ENCODE measurements at places on chromosomes 3 and 15.

GRCh38 chr3:97021778-97022177, 207.4 kb downstream of the EPHA6 start:
- DNase-seq, result no peak

- no peak for DNase-seq
Observed at GRCh38 chr15:41942886-41943285, 29.5 kb downstream of the EHD4 start.

- no peak for DNase-seq
Observed at GRCh38 chr15:95839367-95839782, 491.1 kb upstream of the NR2F2 start.

- DNase-seq, result no peak
Observed at GRCh38 chr3:184635126-184635525, 73.5 kb downstream of the EPHB3 start.

DNA sequence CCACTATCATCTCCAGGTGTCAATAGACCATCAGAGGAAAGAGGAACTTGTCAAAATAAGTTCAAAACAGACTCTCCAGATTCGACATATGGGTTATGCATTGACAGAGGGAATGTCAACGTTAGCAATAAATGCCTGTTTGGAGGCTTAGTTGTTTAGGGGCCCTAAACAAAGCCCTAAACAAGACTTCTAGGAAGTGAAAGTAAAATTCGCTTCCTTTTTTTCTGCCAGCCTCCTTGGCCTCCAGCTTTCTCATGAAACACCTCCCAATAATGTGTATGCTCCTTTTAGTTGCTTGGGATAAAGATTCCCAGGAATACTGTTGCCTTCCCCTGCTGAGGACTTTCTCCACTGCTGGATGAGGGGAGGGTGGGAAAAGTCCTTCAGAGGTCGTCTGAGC, 70.9 kb upstream of the ARNT2 start:
- no peak for DNase-seq

DNA sequence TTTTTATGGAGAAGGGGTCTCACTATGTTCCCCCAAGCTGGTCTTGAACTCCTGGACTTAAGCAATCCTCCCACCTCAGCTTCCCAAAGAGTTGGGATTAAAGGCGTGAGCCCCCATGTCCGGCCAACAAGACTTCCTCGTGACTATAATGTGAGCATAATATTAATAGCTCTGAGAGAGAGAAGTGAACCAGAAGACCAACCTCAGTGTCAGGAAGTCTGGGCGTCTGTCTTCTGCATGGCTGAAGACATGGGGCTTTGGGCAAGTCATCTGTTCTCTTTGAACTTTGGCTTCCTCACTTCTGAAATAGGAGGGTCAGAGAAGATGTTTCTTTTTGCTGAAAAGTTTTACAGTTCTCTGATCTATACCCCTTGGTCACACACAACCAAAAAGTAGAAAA, 92.1 kb downstream of the SLC49A4 start:
- DNase-seq, result no peak

GRCh38 chr15:88015228-88015860, 241.2 kb downstream of the NTRK3 start:
- DNase-seq, result no peak

- no peak for DNase-seq
Observed at GRCh38 chr3:141795741-141796080, 32.5 kb downstream of the GRK7 start.

DNA sequence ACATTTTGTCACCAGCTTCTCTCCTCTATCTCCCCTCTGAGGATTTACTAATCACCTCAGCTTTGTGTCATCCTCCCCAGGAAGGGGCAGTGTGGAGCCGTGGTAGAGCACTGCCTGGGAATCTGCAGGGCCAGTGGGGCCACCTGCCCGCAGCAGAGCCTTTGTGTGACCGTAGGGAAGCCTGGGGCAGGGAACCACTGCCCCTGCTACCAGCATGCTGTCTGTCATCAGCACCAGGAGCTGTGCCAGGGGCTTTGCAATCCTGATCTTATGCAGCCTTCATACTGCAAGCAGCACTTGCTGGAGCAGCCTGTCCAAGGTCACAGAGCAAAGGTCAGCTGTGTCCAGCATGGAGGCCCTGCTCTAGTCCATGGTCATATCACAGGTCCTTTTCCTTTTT, 170.2 kb upstream of the IL12A start:
- no peak for DNase-seq

- DNase-seq, result no peak
Observed at GRCh38 chr3:45489730-45490309, 101.4 kb downstream of the LARS2 start.

GRCh38 chr3:95134693-95135413, 1072.0 kb downstream of the NSUN3 start:
- DNase-seq, result no peak

DNA sequence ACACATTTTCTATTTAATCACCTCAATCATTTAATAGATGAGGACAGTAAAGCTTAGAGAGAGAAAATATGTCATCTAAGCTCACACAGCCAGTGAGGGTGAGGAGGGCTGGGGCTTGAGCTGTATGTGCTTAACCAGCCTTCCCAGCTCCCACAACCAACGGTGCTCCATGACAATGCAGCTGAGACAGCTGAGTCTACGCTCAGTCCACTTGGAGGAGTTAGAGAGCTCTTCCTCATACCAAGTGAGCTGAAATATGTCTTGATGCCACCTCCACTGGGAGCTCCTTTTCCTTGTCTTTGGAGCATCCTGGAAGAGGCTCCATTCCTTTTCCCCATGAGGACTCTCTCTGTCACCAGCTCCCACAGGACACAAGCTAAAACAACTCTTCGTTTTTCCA, 9.3 kb downstream of the HOMER2 start:
- DNase-seq, result no peak

- no peak for DNase-seq
Observed at GRCh38 chr3:110101361-110101760, 764.0 kb upstream of the DPPA4 start.

DNA sequence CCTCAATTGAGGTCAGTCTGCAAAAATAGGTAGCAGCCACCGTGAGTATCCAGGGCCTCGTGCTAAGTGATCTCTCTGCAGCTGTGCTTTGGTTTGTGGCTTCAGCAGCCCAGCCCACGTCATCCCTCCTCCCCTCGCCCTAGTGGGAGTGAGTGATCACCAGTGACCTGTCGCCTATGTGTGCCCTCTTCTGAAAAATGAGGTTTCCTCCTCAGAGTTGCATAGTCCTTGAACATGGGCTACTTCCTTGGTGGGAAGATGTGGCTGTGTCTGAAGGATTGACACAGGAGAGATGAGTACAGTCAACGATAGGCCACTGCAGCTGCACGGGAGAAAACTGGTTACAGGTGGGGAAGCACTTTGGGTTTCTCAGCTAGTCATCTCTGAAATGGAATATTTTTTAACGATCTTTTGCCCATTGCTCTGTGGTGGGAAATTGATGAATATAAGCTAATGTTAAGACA, 144.8 kb upstream of the BHLHE40 start:
- DNase-seq, result no peak

GRCh38 chr3:139935866-139936817, 1.2 kb downstream of the CLSTN2 start:
- DNase-seq, result no peak

- DNase-seq, result no peak
Observed at GRCh38 chr3:137972396-137972795, 37.6 kb upstream of the CLDN18 start.

- DNase-seq, result no peak
Observed at GRCh38 chr3:33644582-33644981, 73.5 kb downstream of the CLASP2 start.

DNA sequence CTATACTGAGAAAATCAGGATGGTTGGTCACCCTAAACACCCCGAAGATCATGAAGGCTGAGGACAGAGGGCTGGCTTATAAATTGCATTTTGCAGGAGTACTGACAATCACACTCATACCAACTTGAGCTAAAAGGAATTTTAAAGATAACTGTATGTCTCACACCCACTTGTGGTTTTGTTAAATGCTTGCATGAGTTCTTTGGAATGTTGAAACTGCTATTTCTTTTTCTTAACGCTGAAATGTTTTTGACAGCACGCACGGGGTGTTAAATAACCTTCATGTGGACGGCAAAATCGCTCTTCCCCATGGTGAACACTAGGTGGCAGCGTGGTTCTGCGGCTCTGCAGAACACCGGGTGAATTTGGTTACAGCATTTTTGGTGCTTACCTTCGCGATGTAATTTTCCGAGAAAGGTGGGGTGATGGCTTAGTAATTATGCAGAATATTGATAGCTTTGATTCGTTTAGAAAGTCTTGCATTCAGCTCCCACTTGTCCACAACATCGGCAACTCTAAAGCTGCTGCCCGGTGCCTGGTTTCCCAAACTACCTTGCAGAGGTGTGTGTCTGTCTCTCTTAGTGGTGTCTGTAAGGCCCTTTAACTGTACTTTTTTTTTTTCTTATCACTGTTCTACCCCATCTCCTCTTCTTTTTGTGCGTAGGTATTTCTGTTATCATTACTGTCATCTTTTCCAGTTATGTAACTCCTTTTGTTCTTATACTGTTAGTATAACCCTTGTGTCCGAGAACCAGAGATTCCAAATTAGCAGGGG, 51.7 kb downstream of the ARNT2 start:
- peak; percentile 84 for DNase-seq

DNA sequence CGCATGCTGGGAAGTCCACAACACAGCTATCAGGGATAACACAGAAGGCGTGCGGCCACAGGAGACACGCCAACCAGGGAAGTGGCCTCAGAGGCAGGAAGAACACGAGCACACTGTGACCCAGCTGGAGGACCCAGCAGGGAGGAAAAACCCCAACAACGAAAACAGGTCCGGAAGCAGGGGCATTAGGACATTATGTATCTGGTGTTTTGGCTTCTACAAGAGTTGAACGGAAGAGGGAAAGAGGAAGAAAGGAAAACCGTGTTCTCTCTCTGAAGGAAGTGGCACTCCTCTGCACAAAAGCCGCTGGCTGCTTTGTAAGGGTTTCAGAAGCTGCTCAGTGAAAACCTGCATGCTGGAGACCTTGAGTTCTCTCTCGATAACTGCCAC, 61.8 kb downstream of the HACD2 start:
- DNase-seq, result no peak

DNA sequence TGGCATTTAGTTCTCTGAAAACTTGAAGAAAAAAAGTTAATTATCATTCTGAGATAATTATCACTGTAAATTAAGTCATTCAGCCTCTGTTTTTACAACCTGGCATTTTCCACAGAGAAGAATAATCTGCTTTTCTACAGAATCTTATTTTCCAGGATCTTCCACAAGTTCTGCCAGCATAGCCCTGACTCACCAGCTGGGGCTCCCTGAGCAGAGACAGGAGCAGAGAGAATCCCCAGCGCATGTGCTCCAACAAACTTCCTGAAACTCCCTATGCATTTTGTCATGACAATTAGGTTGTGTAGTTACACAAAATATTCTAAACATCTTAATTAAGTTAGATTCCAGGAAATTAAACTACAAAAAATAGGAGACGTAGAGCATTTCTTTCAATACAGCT, 32.1 kb upstream of the TMEM207 start:
- no peak for DNase-seq

GRCh38 chr15:89660556-89660955, 5.3 kb upstream of the KIF7 start:
- no peak for DNase-seq

DNA sequence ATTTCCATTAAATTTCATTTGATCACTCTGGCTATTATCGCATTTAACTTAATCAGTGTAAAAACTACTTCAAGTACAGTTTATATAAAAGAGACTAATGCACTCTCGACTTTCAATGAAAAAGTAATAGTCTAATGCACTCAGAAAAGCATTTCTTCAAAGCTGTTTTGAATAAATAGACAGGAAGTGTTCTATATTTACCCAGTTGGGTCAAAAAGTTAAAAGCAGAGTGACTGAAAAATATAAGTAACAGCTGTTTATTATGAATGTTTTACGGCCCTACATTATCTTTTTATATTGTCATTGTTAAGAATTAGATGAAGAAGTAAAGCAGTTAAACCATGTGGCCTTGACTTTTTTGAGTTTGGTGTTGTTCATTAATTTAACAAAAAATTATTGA, 391.8 kb downstream of the ZPLD1 start:
- no peak for DNase-seq

DNA sequence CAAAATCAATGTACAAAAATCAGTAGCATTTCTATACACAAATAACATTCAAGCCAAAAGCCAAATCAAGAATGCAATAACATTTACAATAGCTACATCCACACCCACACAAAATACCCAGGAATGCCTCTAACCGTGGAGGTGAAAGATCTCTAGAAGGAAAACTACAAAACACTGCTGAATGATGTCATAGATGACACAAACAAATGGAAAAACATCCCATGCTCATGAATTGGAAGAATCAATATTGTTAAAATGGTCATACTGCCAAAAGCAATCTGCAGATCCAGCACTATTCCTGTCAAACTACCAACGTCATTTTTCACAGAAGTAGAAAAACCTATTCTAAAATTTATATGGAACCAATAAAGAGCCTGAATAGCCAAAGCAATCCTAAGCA, 143.7 kb downstream of the SLCO3A1 start:
- no peak for DNase-seq

- DNase-seq, result no peak
Observed at GRCh38 chr3:195886181-195887141, 21.9 kb downstream of the TNK2 start.

DNA sequence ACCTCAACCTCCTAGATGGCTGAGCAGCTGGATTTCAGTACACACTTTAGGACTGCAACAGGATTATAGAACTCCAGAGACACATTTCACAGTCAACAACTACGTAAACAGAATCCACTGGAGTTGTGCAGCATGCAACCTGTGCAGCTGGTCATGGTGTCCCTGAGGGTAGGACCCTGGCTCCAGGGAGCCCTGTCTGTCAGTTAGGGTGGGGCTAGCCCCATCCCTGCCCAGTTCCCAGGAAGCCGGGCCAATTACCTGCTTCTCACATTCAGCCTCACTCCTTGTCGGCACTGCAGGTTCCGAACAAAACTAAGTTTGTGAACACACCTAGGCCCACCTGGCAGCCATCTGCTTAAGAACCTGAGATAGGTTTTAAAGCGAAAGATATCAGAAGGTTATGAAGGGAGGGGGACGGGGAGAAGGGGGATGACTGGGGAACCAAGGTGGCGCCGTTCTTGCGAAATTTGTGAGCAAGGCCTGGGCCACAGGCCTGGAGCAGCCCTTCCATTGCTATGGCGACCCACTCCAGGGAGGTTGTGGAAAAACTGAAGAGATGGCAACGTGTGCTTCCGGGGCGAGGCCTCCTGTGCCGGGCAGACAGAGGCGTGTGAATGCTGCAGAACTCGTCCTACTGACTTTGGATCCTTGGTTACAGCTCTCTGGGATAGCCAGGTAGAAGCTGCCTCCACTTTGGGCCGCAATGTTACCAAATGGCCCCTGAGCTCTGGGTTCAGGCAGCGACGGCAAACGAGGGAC, 25.3 kb downstream of the ACSBG1 start:
- no peak for DNase-seq
